Effector memory CD8-positive, alpha-beta T cell (primary cell): ENCODE measurements at places on chromosomes 16 and 17.

- H3K36me3 ChIP-seq, result no peaks in the 10 kb centered on the region
- H3K27ac ChIP-seq, result no peak overlapping the region
- no peak for DNase-seq
- H3K4me1 ChIP-seq, result no peaks in the 10 kb centered on the region
Measured at GRCh38 chr16:64184156-64184555, 937.7 kb downstream of the CDH11 start.

GRCh38 chr17:43011728-43012472, 5.3 kb downstream of the IFI35 start:
- peaks cover 31% of the 10 kb centered on the region for H3K36me3 ChIP-seq
- no peak for DNase-seq
- H3K4me1 ChIP-seq, result peaks cover 12% of the 10 kb centered on the region
- peak overlapping the region; percentile 65 for H3K27ac ChIP-seq
- no peaks in the 10 kb centered on the region for H3K27me3 ChIP-seq
- H3K4me3 ChIP-seq, result no peak overlapping the region

- H3K36me3 ChIP-seq, result no peaks in the 10 kb centered on the region
- no peak for DNase-seq
- no peak overlapping the region for H3K4me3 ChIP-seq
- H3K27ac ChIP-seq, result no peak overlapping the region
- H3K4me1 ChIP-seq, result no peaks in the 10 kb centered on the region
- peaks cover 30% of the 10 kb centered on the region for H3K27me3 ChIP-seq
Measured at GRCh38 chr16:57824888-57825287, 22.6 kb upstream of the KIFC3 start.

- peaks cover 84% of the 10 kb centered on the region for H3K36me3 ChIP-seq
- no peaks in the 10 kb centered on the region for H3K27me3 ChIP-seq
- DNase-seq, result peak; percentile 89
- H3K27ac ChIP-seq, result peak overlapping the region; percentile 99
- peaks cover 69% of the 10 kb centered on the region for H3K4me1 ChIP-seq
- peak overlapping the region; percentile 98 for H3K4me3 ChIP-seq
Measured at GRCh38 chr17:63698886-63699637, 863 bp downstream of the LIMD2 start.

- H3K4me3 ChIP-seq, result no peak overlapping the region
- no peaks in the 10 kb centered on the region for H3K4me1 ChIP-seq
- peak; percentile 3 for DNase-seq
Measured at GRCh38 chr16:49921791-49922456, 66.0 kb upstream of the ZNF423 start.

- H3K4me1 ChIP-seq, result peaks cover 34% of the 10 kb centered on the region
- no peak overlapping the region for H3K27ac ChIP-seq
- H3K4me3 ChIP-seq, result no peak overlapping the region
- no peak for DNase-seq
Measured at GRCh38 chr17:17019891-17020456, 22.3 kb upstream of the MPRIP start.

- H3K4me3 ChIP-seq, result no peak overlapping the region
- no peak for DNase-seq
- H3K36me3 ChIP-seq, result peaks cover 6% of the 10 kb centered on the region
Measured at GRCh38 chr17:10033959-10034358, 128.9 kb upstream of the RCVRN start.

DNA sequence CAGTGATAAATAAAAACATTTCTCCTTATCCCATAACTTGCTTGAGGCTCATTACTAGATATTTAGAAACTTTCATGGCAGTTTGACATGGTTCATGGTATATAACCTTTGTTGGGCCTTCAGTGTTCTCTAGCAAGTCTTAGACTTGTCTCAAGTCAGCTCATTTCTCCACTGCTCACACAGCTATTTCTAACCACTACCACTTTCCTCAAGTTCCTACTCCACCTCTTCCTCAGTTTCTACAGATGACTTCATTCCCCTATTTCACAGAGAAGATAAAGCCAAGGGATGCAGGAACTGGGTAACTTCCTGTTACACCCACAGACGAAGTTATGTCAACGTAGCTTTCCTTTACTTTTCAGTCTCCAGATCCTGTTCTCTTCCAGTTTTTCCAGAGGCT, 23.2 kb downstream of the NLK start:
- H3K27ac ChIP-seq, result no peak overlapping the region
- H3K4me3 ChIP-seq, result no peak overlapping the region
- no peaks in the 10 kb centered on the region for H3K36me3 ChIP-seq
- H3K4me1 ChIP-seq, result peaks cover 16% of the 10 kb centered on the region

GRCh38 chr17:67439269-67439668, 62.2 kb downstream of the PITPNC1 start:
- H3K36me3 ChIP-seq, result peaks cover 35% of the 10 kb centered on the region
- peak overlapping the region; percentile 97 for H3K27ac ChIP-seq
- no peak for DNase-seq
- H3K4me3 ChIP-seq, result no peak overlapping the region
- H3K27me3 ChIP-seq, result no peaks in the 10 kb centered on the region

DNA sequence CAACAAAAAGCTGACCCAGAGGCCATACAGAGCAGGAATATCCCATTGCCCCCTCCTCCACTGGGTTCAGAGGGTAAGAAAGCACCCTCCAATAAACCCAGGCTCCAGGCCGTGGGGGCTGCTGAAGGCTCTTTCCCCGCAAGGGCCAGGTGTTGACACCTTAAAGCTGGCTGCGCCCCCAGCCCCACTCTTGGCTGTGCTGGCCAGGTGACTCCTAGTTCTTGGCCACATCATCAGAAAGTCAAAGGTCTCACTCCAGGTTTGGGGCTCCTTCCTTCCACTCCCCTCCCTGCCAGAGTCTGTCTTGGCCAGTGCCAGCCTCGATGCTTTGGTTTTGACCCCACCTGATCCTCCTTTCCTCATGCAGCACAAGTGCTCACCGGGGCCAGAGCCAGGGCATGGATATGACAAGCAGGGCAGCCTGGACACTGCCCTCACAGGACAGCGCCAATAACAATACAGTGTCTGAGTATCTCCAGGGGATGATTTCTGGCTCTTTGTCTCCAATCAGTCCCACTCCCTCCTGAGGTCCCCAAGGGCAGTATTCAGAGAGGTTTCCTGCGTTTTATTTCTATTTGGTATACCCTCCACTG, 8.2 kb downstream of the SLC46A1 start:
- no peaks in the 10 kb centered on the region for H3K4me1 ChIP-seq
- H3K27ac ChIP-seq, result peak overlapping the region; percentile 33
- no peak overlapping the region for H3K4me3 ChIP-seq

DNA sequence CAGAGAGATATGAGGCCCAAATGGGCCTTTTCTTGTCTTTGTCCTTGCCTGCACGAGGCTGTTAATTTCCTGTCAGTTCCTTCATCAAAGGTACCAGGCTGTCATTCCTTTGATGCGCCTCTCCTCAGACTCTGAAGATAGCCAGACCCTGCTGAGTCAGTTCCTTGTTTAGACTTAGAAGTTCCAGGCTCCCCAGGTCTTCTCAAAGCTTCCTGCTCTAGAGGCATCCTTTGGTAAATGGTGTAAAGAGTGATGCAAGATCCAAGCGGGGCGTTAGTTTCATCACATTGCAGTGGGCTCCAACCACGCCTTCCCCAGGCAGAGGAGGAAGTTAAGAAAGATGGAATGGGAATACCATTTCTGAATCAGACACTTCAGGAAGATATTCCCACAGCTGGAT, 4.0 kb upstream of the CDH11 start:
- H3K4me1 ChIP-seq, result no peaks in the 10 kb centered on the region
- no peaks in the 10 kb centered on the region for H3K36me3 ChIP-seq
- no peak overlapping the region for H3K4me3 ChIP-seq
- no peak for DNase-seq
- no peak overlapping the region for H3K27ac ChIP-seq
- no peaks in the 10 kb centered on the region for H3K27me3 ChIP-seq

- no peak for DNase-seq
- peaks cover 6% of the 10 kb centered on the region for H3K36me3 ChIP-seq
- H3K4me1 ChIP-seq, result peaks cover 16% of the 10 kb centered on the region
- no peak overlapping the region for H3K4me3 ChIP-seq
Measured at GRCh38 chr17:19387921-19388521, 1.0 kb upstream of the MFAP4 start.
